NCI-H446 treated with DMSO at 0.1 percent for 48 hours (cell line): ENCODE measurements at places on chromosomes 6 and 20.

- no peak for DNase-seq
Measured at GRCh38 chr20:46951840-46952497, 57.3 kb downstream of the EYA2 start.

- DNase-seq, result no peak
Measured at GRCh38 chr6:112822769-112823168, 475.6 kb downstream of the RFPL4B start.

- no peak for DNase-seq
Measured at GRCh38 chr6:140427842-140428241, 1053.4 kb upstream of the CITED2 start.

GRCh38 chr20:38825901-38826625 is 20.6 kb downstream of the PPP1R16B start:
- no peak for DNase-seq

- DNase-seq, result no peak
Measured at GRCh38 chr20:47540443-47541354, 39.0 kb downstream of the NCOA3 start.

DNA sequence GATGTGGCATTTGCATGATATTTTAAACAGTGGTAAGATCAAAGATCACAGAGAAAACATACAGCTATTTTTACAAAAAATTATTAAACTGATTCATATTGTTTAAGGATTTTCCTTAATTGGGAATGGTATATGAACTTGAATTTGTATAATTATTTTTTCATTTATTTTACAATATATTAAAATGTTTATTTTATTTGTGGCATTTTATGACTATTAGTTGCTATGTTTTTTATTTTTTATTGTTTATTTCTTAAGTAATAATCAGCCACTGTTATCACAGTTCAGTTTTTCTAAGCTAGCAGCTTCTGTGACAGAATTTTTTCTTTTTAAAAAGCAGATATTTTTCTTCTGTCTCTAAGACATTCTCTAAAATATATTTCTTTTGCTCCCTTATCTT is 387.0 kb upstream of the KHDRBS2 start:
- no peak for DNase-seq

DNA sequence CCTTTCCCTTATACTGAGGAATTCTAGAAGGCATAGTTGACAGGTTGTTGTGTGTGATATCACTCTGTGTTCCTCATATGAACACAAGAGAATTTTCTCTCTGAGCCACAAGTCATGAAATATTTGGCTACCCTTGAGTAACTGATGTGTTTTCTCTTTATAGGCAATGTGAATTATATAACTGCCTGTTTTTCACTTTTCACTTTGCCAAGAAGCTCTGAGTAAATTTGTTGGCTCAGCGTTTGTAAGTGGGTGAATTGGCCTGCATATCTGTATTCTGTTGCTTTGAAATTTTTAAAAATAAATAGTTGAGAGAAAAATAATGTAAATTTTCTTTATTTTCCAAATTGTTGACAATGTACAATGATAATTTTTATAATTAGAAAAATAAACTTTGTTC is 5.2 kb upstream of the BTBD9 start:
- DNase-seq, result peak; percentile 27

DNA sequence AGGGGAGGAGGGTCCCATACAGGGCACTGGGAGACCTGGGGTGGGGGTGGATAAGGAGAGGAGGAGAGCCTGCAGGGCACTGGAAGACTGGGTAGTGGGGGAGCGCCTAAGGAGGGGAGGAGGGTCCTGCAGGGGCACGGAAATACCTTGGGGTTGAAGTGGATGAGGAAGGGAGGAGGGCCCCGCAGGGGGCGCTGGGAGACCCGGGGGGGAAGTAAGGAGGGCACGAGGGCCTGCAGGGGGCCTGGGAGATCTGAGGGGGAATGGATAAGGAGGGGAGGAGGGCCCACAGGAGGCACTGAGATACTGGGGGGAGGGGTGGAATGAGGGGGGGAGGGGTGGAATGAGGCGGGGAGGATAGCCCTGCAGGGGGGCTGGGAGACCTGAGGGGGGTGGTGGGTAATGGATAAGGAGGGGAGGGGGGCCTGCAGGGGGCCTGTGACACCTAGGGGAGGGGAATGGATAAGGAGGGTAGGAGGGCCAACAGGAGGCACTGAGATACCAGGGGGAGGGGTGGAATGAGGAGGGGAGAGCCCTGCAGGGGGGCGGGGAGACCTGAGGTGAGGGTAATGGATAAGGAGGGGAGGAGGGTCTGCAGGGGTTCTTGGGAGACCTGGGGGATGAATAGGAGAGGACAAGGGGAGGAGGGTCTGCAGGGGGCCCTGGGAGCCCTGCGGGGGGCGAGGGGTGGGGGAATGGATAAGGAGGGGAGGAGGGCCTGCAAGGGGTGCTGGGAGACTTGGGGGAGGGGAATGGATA is 567 bp upstream of the CTCFL start:
- no peak for DNase-seq
